WERI-Rb-1 (cell line): ENCODE measurements at places on chromosomes 6 and 20.

DNA sequence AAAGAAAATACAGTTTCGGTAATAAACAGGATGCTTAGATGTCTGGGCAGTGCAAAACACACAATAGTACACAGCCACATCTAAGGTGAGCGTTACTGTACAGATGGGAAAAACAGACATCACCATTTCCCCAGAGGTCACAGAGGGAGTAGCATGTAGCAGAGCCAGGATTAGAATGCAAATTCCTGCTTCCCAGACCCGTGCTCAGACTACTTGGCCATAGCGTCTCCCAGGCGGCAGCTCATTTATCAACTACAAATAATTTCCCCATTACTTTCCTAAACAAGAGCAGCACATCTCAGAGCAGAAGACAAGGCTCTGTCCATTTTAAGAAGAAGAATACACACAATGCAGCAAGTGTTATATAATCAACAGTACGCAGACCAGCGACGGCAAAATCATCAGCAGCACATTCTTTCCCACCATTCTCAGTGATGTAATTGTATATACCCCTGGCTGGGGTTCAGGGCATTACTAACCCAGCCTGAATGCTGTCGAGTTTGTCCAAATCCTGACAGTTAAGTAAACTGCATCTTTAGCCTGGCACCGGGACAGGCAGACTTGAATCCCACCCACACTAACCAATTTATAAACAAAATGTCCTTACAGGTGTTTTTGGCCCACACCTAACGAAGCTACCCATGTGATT lies 61.9 kb downstream of the CNKSR3 start:
- DNase-seq: peak; percentile 40

GRCh38 chr6:43954311-43955131 lies 172.7 kb downstream of the MRPL14 start:
- DNase-seq: peak; percentile 10

- no peak for DNase-seq
These were observed 217.5 kb downstream of the CD83 start for GRCh38 chr6:14335071-14335470.

- no peak for DNase-seq
These were observed 269.5 kb upstream of the HSF2 start for GRCh38 chr6:122130026-122130348.

- DNase-seq: no peak
These were observed 523.2 kb upstream of the JARID2 start for GRCh38 chr6:14722704-14723103.

GRCh38 chr6:167426084-167426483 lies 101.2 kb downstream of the TTLL2 start:
- no peak for DNase-seq

DNA sequence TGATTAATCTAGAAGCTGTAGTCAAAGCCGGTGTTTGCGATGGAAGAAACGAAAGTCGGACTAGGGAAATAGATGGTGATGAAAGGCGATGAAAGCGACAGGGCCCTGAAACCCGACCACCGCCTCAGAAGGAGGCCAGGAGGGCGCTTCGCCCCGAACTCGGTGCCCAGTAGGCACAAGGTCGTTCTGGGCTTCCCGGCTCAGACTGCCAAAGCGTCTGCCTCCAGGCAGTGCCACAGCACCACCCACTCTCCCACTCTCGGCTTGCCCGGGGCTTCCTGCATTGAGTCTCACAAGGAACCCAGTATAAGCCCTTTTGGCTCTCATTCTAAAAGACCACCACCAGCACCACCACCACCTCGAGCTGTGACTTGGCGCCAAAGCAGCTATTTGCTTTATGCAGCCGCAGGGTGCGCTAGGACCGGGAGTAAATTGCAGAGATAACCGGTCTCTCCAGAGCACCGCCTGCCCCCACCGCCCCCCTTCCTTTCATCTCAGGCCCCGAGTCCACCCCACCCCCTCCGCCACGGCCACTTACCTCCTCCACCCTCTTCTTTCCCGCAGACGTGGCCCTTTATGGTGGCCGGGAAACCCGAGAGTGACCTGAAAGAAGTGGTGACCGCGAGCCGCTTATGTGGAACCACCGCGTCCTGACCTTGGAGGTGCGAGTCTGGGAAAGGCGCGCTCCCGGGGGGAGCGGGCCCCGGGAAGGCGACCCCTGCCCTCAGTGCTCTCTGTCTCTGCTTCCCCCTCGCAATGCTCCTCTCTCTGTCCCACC lies 2.4 kb downstream of the TCF21 start:
- no peak for DNase-seq

DNA sequence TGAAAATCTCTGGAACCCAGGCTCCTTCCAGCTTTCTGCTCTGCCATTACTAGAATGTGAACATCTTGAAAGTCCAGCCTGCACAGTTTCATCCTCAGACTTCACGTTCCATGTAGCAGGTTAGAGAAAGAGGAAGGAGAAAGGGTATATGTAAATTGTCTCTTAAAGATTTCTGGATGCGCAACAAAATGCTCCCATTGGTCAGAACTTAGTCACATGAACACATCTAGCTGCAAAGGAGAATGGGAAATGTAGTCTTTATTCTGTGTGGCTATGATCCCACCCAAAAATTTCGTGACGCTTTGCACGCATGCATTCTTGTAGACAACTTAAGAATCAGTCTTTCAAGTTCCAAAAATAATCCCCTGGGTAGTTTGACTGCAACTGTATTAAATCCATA lies 46.4 kb upstream of the CHD6 start:
- no peak for DNase-seq

- no peak for DNase-seq
These were observed 12.8 kb downstream of the ESF1 start for GRCh38 chr20:13771853-13772453.

GRCh38 chr6:25153079-25153478 lies 126.1 kb upstream of the CARMIL1 start:
- DNase-seq: no peak

DNA sequence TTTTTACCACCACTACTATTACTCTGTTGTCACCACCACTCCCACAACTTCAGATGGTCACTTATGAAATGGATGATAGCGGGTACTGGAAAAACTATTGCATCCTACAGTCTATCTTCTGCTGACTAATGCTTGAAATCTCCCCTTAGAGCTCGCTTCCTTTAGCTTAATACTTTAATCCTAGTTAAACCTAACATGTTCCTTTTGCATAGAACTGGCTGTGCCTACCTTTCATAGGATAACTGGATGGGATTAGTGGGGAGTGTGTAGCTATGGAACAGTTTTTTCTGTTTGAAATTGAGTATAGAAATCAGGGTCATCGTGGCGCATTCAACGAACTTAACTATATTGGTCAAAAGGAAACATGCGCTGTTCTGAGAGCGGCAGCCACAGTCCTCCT lies 294.7 kb downstream of the FARS2 start:
- DNase-seq: peak; percentile 59

GRCh38 chr20:62348604-62349003 lies 18.5 kb downstream of the LAMA5 start:
- DNase-seq: no peak

- no peak for DNase-seq
These were observed 122.2 kb upstream of the MYLIP start for GRCh38 chr6:16006681-16007080.

DNA sequence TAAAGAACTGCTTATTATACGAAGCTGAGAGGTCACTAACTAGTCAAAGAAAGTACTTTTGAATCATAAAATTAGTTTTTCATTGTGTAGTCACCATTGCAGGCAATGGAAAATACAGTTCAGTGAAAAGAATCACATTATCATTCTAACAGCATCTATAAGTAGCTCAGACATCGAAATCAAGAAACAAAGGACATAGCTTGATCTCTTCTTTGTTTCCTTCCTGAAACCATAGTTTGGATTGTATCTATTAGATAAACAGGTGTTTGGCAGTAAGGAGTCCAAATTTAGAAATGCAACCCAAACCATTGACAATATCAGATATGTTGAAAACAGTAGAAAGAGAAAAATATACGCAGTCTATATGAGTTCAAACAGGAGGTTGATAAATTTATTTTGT lies 697.3 kb downstream of the TFAP2A start:
- no peak for DNase-seq

- no peak for DNase-seq
These were observed 88.1 kb downstream of the HDGFL1 start for GRCh38 chr6:22657352-22657980.

DNA sequence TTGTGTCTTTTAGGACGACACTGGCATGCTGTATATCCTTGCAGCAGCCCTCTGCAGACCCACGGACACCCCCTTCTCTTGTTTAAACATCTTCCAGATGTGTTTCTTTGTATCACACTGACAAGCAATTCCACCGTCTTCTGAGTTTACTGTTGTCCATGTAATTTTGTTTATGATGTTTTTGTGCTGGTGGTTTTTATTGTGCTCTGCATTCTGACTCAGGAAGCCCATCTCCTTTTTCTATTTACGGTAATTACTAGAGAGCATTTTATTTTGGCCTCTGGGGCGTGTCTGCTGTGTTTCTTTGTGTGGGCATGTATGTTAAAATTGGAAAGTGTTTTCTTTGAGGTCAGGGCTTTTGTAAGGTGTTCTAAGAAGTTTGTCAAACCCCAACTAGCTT lies 111.9 kb downstream of the JARID2 start:
- no peak for DNase-seq

- DNase-seq: no peak
These were observed 25.5 kb upstream of the DCBLD1 start for GRCh38 chr6:117456998-117457397.

DNA sequence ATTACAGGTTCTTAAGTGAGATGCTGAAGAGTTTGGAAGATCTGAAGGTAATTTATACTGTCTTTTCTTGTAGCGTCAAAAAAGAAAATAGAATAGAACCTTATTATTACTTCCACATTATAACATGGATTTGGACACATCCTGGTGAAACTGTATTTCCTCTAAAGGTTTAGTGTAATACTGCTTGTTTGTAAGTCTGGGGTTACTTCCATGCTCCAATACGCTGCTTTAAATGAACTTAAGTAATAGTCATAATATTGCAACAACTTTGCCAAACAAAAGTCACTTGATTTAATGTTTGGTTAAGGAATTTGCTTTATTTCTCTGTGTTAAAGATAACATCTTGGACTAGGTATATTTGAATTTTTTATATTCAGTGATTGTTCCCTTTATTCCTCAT lies 11.5 kb upstream of the SNRNP48 start:
- DNase-seq: no peak

DNA sequence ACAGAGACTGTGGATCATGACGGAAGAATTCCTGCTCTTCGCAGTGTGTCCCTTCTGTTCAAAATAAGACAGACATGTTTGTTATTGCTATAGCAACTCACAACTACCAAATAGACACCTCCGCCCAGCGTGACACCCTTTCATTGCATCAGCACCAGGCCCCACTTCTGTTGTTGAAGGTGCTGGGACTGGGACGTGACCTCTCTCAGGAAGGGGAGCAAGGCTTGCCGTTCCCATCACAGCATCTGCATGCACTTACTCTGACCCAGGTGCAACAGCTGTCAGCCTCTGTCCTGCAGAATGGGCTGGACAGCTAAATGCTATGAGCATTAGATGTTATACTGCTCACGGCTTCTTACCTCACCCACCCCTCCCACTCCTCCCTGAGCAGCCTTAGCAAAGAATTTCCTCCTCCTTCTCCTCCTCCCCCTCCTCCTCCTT lies 94.1 kb downstream of the DACT2 start:
- no peak for DNase-seq

DNA sequence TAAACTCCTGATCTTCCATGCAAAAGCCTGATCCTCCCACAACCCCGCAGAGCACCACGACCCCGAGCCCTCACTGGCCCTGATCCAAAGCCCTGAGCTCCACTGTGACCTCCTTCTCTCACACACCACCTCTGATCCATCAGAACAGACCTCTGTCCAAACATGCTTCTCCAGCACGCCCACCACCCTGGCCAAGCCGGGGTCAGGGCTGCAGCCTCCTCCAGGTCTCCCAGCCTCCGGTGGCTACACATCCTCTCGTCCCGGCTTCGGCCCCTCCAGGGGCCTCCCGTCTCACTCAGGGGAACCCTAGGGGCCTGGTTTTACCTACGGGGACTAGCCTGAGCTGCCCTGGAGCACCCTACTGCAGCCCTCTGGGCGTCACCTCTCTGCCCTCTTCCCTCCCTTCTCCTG lies 49.1 kb downstream of the FOXF2 start:
- DNase-seq: no peak

DNA sequence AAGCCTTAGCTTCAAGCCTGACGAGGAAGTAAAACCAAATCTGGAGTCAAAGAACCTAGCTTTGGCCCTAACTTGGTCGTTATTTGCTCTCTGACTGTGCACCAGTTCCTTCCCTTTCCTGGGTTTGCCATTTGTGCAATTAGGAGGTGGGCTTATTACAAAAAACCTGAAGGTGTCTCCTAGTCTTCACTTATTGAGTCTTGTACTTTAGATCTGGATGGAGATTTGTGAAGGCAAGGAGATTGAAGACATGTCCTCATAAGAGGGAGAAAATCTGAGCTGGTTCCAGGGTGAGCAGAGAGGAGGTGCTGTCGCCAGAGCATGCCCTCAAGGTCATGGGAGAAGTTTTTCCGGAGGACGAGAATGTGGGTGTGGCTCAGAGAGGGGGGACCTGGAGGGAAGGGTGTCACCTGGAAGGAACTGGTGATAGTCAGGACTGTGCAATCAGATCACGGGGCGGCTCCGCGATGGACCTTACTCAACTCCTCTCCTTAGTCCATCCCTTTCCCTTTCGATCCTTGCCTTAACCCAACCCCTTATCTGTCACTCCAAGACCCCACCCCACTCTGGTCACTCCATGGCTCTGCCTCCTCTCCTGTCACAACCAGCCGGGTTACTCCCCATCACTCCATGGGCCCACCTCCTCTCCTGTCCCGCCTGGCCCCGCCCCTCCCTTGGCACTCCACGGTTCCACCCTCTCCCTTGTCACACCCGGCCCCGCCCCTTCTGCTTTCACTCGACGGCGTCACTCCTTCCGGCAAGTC lies 588 bp upstream of the ACSS2 start:
- DNase-seq: peak; percentile 93
